Activated CD4-positive, alpha-beta T cell treated with anti-CD3 and anti-CD28 coated beads, Interleukin-2, amount 50 U/mL, for 16 hours (primary cell): ENCODE measurements at places on chromosomes 13 and 19.

DNA sequence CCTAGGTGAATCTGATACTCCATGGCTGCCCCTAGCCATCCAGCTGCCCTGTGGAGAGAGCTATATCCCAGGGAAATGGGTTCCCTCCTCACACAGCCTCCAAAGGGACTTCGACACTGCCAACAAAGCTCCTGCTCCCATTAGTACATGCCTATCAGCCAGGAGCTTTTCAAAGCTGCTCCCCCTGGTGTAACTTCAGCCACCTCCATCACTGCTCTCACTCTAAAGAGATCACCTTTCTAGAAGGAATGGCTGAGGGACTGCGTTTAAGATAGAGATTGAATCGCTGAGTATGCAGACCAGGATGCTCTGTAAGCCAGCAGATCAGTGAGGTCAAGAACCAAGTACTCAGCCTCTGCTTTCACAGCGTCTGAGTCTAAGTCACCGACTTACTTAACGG is 213.7 kb downstream of the NALCN start:
- DNase-seq, result no peak

GRCh38 chr19:1253514-1254080 is 5.2 kb downstream of the MIDN start:
- DNase-seq, result no peak

GRCh38 chr19:13957051-13957450 is 4.7 kb downstream of the DCAF15 start:
- DNase-seq, result no peak

DNA sequence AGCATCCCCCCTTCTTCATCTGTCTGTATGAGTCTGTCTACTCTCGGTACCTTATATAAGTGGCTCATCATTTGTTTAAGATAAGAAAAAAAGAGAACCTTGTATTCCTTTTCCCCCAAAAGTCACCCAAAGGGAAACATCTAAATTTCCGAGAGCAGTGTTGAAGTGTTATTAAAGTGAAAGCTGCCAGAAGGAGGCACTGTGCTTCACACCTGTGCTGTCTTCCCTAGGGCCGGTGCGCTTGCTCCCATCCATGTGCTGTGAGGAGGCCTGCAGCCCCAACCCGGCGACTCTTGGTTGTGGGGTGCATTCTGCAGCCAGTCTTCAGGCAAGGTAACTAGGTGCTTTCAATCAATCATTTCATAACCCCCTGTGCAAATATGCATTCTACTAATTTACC is 97.5 kb downstream of the TNFRSF19 start:
- DNase-seq, result no peak

GRCh38 chr13:39379118-39379517 is 223.9 kb downstream of the LHFPL6 start:
- DNase-seq, result peak; percentile 19

DNA sequence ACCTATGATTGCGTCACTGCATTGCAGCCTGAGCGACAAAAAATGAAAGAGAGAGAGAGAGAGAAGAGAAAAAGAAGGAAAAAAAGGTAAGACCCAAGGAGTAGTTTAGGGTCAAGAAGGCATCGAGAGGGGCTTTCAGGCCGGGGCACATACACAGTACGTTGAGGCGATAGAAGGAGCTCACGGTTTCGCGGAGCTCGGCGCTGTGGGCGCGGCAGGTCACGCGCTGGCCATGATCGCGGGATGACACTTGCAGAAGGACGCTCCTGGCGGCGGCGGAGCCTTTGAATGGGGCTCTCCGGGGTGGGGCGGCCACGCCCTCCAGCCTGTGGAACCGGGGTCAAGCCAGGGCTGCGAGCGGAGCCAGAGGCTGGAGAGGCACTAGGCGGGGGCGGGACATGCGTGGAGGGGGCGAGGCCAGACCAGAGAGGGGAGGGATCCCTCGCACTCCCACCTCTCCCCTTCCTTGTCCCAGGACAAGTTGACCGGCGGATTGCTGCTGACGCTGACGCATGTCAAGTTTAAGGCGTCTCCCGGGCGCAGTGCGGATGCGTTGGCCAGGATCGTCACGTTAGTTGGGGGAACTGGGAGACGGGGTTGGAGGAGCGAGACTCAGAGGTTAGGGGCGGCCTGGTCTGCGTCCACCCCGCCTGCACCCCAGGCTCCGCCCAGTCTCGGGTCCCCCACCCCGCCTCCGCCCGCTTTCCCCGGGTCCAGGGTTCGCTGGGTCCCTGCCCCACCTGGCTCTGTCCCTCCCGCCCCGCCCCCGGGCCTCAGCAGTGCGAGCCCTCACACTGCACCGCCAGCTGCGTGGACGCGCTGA is 6.9 kb downstream of the NPHS1 start:
- DNase-seq, result no peak

- DNase-seq, result no peak
Measured at GRCh38 chr13:25973085-25973484, 78.7 kb downstream of the SHISA2 start.

- DNase-seq, result no peak
Measured at GRCh38 chr19:2551172-2551863, 75.4 kb downstream of the GADD45B start.

DNA sequence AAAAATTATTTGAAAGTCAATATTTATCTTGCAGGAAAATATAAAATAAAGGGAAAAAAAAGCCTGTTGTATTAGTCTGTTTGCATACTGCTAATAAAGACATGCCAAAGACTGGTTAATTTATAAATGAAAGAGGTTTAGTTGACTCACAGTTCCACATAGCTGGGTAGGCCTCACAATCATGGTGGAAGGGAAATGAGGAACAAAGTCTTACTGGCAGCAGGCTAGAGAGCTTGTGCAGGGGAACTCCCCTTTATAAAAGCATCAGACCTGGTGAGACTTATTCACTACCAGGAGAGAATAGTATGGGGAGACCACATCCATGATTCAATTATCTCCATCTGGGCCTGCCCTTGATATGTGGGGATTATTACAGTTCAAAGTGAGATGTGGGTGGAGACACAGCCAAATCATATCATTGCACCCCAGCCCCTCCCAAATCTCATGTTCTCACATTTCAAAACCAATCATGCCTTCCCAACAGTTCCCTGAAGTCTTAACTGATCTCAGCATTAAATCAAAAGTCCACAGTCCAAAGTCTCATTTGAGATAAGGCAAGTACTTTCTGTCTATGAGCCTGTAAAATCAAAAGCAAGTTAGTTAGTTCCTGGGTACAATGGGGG is 1416.5 kb upstream of the SPRY2 start:
- DNase-seq, result no peak

GRCh38 chr13:38309397-38309796 is 40.3 kb upstream of the UFM1 start:
- no peak for DNase-seq
